Lower lobe of right lung (tissue), 2 donors: ENCODE measurements at places on chromosomes 6 and 20. TPM values are rescaled to one million over a fixed set of nuclear protein-coding genes. Genes with fewer than 3 reads are reported as not detected.
A peak's percentile ranks its signal among the peaks of the same experiment; 100 is the strongest.

DNA sequence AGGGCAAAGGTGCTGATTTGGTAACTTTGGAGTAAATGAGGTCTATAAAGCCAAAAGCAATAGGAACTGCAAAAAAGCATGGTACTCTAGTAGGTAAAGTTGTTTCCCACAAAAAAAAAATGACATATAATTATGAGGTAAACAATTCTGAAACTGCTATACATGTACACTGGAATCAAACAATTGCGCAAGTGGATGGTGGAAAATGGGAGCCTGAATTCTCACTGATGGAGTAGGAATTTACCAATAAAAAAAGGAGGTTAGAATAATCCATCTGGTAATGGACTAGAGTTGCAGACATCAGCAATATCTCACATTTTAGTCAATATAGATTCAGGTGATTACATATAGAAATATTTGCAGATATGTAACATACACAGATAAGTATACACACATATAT, 5.0 kb upstream of the KAT14 start:
- H3K4me1 ChIP-seq = no peaks in the 10 kb centered on the region
- no peak overlapping the region for H3K4me3 ChIP-seq
- H3K36me3 ChIP-seq = no peaks in the 10 kb centered on the region
- DNase-seq = no peak

- no peak for DNase-seq
- H3K27me3 ChIP-seq = no peaks in the 10 kb centered on the region
- no peaks in the 10 kb centered on the region for H3K36me3 ChIP-seq
Observed at GRCh38 chr6:109834131-109834530, 143.0 kb downstream of the FIG4 start.

DNA sequence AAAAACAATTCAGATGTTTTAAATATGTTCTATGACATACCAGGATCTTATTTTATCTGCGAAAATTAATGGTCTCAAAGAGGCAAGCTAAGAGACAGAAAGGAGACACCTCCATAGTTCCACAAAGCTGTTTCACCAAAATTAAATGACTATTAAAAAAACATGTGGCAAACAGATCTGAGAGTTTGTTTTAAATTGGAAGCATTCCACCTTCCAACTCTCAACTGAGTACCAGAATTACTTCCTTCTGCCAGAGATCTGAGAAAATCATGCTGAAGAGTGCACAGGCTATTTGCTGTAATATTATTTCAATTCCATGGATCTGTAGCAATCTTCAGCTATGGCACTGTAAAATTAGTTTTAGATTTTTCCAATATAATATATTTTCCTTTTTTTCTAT, 669.5 kb upstream of the MARCKS start:
- H3K27ac ChIP-seq = no peak overlapping the region
- no peaks in the 10 kb centered on the region for H3K27me3 ChIP-seq
- H3K36me3 ChIP-seq = no peaks in the 10 kb centered on the region
- no peak for DNase-seq

Gene OPRL1
- total RNA-seq = 2.6 TPM

DNA sequence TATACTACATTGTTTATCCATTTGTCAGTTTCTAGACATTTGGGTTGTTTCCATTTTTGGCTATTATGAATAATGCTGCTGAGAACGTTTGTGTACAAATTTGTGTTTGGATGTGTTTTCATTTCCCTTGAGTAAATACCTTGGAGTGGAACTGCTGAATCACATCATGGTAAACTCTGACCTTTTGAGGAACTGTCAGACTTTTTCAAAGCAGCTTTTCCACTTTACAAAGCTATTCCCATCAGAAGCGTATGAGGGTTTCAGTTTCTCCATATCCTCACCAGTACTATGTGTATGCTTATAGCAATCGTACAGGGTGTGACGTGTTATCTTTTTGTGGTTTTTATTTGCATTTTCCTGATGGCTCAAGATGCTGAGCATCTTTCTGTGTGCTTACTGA, 103.7 kb downstream of the MYO6 start:
- peaks cover 7% of the 10 kb centered on the region for H3K4me1 ChIP-seq
- DNase-seq = no peak
- no peak overlapping the region for H3K27ac ChIP-seq
- no peaks in the 10 kb centered on the region for H3K27me3 ChIP-seq

Gene MAP7
- total RNA-seq = 18.3 TPM

DNA sequence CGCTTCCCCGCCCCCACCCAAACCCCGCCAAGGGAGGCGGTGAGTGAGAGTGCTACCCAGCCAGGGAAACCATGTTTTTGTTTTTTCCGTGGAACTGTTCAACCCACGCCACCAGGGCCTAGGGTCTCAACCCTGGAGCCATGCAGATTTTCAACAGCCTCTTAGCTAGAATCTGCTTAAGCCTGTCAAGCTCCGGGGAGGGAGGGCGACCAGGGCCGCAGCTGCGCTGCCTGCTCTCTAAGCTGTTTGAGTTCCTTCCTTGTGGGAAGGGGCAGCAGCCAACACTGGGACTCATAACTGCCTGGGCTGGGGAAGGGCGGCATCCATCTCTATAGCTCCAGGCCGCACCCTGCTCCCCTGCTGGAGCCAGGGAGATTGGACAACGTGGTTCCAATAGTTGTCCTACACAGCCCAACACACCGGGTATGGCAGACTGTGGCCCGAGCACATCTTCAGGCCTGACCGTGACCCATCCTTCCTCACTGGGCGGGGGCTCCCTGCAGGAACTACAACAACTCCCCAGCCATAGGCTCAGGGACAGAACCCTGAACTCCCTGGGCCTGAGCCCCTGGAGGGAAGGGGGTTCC, 1065.7 kb upstream of the MANEA start:
- H3K36me3 ChIP-seq = no peaks in the 10 kb centered on the region
- no peak overlapping the region for H3K4me3 ChIP-seq
- no peak for DNase-seq
- H3K27me3 ChIP-seq = no peaks in the 10 kb centered on the region

Gene AVP
- total RNA-seq = not detected

DNA sequence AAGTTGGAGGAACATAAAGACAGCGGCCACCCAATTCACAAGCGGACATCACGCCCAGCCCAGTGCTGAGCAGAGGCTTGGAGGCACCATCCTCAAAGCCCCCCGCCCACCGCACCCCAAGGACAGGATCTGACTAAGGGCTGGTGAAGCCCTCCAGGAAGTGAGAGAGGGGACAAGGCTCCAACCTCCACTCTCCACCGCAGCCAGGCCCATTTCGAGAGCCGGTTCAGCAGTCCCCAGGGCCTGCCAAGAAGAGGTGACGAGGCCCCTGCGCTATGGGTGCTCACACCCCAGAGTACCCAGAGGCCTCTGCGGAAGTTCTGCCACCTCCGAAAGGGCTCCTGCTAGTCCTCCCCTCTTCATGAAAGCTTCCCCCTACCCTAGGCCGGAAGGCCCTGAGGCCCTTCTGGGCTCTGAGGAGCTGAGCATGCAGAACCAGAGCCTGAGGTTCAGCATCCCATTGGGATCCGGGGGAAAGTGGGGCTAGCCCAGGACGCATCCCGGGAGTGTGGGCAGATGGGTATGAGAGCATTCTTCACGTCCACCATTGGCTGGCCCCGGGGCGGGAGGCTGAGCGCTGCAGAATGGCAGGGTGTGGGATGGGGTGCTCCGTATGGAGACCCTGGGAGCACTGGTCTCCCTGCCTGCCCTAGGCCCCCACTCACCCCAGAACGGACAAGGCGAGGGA, 2.5 kb downstream of the GRM4 start:
- H3K4me3 ChIP-seq = peak overlapping the region; percentile 43
- H3K27me3 ChIP-seq = peaks cover 88% of the 10 kb centered on the region
- no peaks in the 10 kb centered on the region for H3K36me3 ChIP-seq
- peaks cover 26% of the 10 kb centered on the region for H3K4me1 ChIP-seq
- peak; percentile 33 for DNase-seq
- no peak overlapping the region for H3K27ac ChIP-seq

GRCh38 chr6:45920819-45921511, 94.7 kb downstream of the CLIC5 start:
- no peak for DNase-seq
- H3K4me1 ChIP-seq = peaks cover 11% of the 10 kb centered on the region
- no peak overlapping the region for H3K27ac ChIP-seq
- no peaks in the 10 kb centered on the region for H3K27me3 ChIP-seq

- no peak overlapping the region for H3K27ac ChIP-seq
- H3K36me3 ChIP-seq = no peaks in the 10 kb centered on the region
- H3K4me1 ChIP-seq = no peaks in the 10 kb centered on the region
- DNase-seq = no peak
- no peak overlapping the region for H3K4me3 ChIP-seq
- no peaks in the 10 kb centered on the region for H3K27me3 ChIP-seq
Observed at GRCh38 chr6:52707963-52708680, 37.2 kb downstream of the TMEM14A start.

Gene MOG
- total RNA-seq = not detected

DNA sequence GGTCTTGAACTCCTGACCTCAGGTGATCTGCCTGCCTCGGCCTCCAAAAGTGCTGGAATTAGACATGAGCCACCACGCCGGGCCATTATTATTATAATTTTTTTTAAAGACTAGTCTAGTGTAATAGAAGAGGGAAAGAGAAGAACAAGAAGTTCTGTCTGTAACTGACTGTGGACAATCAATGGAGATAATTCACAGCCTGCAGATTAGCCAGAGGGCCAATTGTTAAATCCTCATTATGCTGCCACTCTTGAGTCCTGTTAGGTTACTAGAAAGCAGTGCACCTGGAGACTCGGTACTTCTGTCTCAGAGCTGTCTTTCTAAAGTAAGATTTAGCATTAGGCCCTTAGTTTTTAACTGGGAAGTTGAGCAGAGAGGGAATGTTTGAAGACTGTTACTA, 37.5 kb downstream of the CARMIL1 start:
- no peak overlapping the region for H3K4me3 ChIP-seq
- no peaks in the 10 kb centered on the region for H3K27me3 ChIP-seq
- peaks cover 35% of the 10 kb centered on the region for H3K4me1 ChIP-seq
- H3K27ac ChIP-seq = no peak overlapping the region

Gene SAPCD1
- 1.2 TPM for total RNA-seq

- H3K4me3 ChIP-seq = no peak overlapping the region
- DNase-seq = no peak
- no peak overlapping the region for H3K27ac ChIP-seq
- H3K4me1 ChIP-seq = no peaks in the 10 kb centered on the region
- no peaks in the 10 kb centered on the region for H3K36me3 ChIP-seq
- no peaks in the 10 kb centered on the region for H3K27me3 ChIP-seq
Observed at GRCh38 chr6:84017709-84018452, 15.7 kb upstream of the MRAP2 start.

- H3K36me3 ChIP-seq = no peaks in the 10 kb centered on the region
- H3K4me1 ChIP-seq = no peaks in the 10 kb centered on the region
- DNase-seq = peak; percentile 48
- no peak overlapping the region for H3K4me3 ChIP-seq
- H3K27me3 ChIP-seq = no peaks in the 10 kb centered on the region
Observed at GRCh38 chr6:150263765-150264404, 104.9 kb upstream of the IYD start.

Gene CALHM4
- total RNA-seq = not detected

DNA sequence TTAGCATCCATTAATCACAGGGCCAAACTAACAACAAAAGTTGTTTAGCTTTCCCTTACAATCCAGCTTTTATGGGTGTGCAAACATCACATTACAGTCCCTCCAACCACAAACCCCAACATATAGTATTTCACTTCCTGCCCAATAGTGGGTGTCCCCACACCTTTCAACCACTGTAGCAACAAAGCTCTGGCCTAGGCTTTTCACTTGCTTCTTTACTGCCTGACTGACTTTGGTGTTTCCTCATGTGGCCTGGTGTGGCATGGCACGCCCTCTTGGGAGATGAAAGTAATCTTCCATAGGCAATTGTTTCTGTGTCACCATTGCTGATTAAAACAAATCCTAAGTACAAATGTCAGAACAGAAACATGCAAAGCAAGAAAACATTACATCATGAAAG, 46.3 kb downstream of the MCM8 start:
- no peaks in the 10 kb centered on the region for H3K4me1 ChIP-seq
- no peak overlapping the region for H3K27ac ChIP-seq

Gene TCP11
- total RNA-seq = not detected

DNA sequence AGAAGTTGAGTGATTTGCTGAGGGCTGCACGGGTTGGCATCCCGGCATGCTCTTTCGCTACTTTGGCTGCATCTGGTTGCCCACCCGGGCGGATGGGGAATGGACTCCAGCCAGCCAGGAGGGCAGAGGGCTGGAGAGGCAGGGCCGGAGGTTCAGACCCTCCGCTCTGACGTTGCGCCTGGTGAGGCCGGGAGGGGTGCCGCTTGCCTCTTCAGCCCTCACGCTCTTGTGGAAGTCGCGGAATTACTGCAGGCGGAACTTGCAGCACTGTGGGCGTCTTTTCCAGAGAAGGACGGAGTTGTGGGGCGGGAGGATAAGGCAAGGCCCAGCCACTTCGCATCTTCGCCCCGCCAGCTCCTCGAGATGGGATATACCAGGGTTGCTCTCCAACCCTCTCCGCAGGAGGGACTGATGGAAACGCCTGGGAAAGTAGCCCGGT, 656 bp downstream of the RTEL1 start:
- peak; percentile 69 for DNase-seq
- H3K4me1 ChIP-seq = peaks cover 26% of the 10 kb centered on the region
- H3K36me3 ChIP-seq = peaks cover 29% of the 10 kb centered on the region

DNA sequence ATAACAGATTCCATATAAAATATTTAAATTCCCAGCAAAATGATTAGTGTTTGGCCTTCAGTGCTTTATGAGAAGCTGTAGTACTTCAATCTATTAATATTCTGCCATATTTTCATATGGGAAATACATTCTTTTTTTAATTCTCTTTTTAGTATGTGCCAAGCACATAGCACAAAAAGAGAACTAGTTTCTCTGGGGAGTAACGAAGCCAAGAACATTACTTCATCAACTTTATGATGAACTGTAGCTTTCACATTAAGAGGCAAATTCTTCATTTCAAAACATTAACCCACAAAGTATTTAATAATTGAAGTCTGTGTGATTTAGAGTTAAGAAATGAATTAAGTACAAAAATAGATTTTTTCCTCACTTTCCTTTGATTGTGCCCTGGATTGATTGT, 281.0 kb upstream of the EYS start:
- no peaks in the 10 kb centered on the region for H3K27me3 ChIP-seq
- no peaks in the 10 kb centered on the region for H3K36me3 ChIP-seq
- no peak for DNase-seq
- no peak overlapping the region for H3K27ac ChIP-seq

Gene SLC26A8
- 1.2 TPM for total RNA-seq

DNA sequence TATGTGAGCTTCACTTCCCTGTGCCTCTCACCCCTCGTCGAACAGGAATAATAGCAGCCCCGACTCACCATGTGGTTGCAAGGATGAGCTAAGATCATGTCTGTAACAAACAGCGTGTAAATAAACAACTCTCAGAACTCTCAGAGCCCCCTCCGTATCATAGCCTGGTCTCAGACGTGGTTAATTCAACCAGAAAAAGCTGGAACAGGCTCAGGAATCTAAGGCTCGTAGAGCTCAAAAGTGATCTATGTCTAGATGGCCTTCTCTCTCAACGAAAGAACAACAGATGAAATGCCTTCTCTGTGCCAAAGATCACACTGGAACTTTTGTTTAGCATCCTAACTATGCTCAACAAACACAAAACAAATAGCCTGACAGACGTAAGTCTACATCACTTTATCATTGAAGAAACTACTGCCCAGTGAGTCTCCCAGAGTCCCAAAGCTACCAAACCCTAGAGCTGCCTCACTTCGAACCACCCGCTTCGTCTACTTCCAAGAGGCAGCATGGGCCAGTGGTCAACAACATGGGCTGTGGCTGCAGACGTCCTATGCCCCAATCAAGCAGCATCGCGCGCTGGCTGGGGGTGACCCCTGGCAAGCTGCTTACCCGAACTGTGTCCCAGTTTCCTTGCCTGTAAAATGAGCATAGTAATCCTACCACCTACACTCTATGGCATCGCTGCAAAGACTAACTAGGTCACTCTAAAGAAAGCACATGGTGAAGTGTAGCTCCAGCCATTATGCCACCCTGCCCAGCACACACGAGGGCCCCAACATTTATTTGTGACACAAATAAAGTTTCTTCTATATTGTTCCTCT, 35.1 kb downstream of the NFATC2 start:
- H3K27me3 ChIP-seq = no peaks in the 10 kb centered on the region
- DNase-seq = no peak
- H3K4me1 ChIP-seq = no peaks in the 10 kb centered on the region
- H3K36me3 ChIP-seq = no peaks in the 10 kb centered on the region
- no peak overlapping the region for H3K4me3 ChIP-seq

Gene TXNDC5
- total RNA-seq = 98.3 TPM
